IPS DF 6.9 (cell line): ENCODE measurements at places on chromosomes 3 and 15.

DNA sequence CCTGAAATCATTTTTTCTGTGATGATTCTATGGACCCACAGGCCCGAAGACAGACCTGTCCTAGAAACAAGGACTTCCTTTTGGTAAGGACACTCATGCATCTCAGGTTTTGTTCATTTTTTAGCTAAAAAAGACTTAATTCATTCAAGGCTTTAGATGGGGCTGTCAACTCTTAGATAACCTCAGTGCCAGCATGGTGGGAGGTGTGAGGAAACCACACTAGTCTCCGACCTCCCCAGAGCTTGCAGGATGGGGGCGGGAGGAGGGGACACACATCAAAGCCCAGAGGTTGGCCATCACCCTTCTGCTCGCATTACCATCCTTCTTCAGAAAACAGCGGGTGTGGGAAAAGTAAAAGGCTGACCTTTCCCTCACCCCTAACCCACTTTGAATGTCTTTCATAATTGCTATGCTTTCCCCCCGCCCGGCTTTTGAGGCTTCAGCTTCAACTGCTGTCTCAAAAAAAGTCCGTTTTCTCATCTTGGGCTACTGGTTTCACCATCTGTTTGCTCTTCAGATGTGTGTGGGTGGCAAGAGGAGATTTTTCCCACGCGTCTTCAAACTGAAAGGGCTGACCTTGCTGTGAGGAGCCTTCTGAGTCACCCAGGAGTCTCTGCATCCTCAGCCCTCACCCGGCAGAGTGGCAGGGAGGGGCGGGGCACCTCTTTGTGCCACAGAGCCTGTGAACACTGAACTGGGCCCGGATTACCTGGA, 27.6 kb upstream of the CXCR6 start:
- DNase-seq: no peak

GRCh38 chr15:95284933-95285421, 1045.5 kb upstream of the NR2F2 start:
- no peak for DNase-seq

DNA sequence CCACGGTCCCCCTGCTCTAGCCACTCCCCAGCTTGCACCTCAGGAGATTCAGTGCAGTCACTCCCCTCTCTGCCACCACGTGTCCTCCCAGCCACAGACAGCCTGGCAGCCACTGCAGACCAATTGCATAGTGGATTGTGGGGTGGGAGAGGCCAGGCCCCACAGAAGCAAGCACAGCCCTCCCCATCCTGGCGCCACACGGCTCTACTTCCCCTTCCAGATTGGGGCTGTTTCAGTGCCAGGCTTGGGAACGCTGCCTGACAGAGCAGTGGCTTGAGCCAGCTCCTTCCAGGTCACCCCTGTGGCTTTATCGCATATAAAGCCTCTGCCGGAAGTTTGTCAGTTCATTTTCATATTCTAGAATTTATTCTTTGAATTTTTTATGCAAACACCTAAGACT, 90.7 kb downstream of the TMEM266 start:
- no peak for DNase-seq

DNA sequence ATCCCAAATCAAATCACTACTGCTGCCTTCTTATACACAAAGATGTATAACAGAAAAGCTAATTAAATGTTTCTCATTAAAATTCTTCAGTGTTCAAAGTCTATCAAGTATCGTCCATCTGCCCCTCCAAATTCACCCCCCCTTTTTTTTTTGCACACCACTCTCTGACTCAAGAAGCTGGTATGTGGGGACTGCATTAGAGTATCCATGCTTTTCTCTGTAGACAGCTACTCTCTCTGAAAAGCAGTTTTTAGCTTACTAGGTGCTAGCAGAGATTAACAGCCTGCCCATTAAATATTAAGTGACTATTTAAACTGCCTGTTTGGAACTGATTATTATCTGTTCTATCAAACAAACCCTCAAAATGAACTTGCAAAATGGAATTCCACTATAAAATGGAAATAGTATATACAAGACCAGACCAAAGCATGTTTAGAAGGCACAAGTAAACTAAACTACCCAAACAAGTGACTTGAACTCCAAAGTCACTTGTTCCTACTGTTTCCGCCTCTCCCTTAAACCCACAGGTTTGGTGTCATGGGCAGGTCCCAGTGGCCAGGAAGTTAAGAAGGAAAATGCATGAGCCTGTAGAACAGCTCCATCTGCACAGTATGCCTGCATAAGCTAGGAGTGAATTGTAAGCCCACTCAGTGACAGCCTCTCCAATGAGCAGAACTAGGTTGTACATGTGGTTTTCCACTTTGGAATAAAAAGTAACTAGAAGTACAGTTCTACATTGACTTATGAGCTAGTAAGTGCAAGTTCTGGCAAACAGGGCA, 32.5 kb downstream of the GBE1 start:
- no peak for DNase-seq

DNA sequence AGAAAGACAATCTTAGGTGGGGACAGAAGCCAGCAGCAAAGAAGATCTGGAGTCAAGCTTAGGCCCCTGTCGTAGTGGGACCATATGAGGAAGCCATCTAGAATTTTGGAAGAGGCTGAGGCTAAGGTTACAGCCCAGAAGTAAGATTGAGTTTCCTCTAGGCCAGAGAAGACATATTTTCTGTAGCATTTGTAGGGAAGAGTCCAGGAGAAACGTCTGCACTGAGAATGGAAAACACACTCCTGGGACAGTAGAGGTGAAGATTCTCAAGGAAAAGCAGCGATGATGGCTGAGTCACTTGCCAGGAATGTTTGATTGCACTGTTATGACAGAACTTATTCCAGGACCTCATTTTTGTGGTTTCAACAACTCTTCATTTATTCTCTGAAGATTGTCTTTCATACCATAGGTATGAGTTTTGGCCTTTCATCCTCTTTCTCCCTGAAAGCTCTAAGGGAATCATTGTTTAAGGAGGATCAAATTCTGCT, 107.2 kb downstream of the GTPBP8 start:
- no peak for DNase-seq

DNA sequence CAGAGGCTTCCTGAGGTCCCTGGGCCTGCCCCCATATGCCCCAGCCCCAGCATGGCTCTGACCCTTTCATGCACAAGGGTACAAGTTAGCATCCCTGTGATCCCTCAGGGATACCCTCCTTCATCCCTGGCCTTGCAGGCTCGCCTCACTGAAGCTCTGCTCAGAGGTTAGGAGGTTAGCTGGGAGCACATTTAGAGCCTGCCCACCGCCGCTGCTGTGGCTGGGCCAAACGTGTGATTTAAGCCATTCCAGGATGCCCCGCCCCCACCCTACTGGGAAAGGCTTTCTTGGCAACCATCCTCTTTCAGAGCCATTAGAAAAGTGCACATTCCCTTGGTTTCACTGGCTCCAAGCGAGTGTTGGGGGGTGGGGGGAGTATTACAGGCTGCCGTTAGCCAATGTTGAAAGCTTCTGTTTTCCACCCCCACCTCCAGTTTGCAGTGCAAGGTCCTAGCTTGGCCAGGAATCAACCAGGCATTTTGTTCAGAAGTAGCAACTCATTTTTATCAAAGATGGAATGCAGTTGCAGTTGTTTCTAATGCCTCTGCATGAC, 6.3 kb upstream of the HES1 start:
- no peak for DNase-seq

GRCh38 chr15:39130556-39131379, 450.1 kb upstream of the THBS1 start:
- no peak for DNase-seq

DNA sequence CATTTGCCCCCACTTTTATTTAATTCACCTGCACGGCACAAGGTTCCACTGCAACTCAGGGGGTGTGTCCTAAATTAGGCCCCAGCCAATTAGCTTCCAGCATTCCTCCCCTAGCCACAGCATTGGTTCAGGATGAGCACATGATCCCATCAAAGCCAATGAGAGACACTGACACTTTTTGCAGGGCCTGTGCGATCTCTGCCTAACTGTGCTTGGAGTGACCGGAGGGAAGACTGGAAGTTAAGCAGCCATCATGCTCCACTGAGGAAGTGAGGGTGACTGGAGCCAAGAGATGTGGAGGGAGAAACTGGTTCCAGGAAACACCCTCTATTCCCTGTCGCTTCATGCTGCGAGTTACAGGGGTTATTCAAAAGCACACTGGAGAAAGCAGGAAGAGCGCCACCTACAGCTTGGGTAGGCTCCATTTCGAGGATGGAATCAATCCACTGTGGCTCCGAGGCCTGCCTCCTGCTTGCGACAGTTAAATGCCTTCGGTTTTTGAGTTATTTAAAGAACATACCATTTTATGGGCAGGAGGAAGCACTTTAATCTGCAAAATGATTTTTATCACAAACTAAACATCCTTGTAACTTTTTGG, 122.2 kb upstream of the WNT5A start:
- DNase-seq: peak; percentile 70

GRCh38 chr3:52771334-52771681, 568 bp upstream of the NEK4 start:
- no peak for DNase-seq

DNA sequence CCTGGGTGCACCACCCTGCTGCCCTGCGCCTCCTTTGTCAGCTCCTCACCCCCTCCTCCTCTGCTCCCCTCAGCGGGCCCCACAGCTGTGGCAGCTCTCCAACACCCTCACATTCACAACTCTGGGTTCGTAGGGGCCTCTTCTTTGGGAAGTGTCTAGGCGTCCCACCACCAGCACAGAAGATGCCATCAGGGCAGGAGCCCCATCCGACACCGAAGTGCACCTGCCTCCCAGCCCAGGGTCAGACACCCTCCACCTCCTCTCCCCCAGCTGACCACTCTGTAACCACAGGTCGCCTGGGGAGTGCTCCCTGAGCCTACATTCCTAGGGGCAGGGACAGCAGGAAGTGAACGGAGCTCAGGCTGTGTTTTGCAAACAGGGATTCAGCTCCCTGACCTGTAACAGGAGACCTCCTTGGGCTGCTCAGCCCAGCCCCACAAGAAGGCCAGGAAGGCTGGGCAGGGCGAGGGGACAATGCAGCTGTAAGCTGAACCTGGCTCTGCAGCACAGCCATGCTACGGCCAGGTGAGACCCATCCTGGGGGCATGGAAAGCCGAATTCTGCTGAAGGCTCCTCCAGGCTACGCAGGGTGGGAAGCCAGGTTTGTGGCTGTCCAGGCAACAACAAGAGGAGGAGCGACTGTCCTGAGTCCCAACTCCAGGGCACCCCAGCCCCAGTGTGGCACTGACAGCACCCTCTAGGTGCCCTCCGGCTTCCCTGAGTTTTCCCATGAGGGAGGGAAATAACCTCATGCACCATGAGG, 269.0 kb downstream of the GOLGA6L6 start:
- no peak for DNase-seq

GRCh38 chr3:31423482-31423881, 109.2 kb upstream of the STT3B start:
- no peak for DNase-seq

- DNase-seq: no peak
Observed at GRCh38 chr15:64599716-64600115, 139.3 kb downstream of the ZNF609 start.

DNA sequence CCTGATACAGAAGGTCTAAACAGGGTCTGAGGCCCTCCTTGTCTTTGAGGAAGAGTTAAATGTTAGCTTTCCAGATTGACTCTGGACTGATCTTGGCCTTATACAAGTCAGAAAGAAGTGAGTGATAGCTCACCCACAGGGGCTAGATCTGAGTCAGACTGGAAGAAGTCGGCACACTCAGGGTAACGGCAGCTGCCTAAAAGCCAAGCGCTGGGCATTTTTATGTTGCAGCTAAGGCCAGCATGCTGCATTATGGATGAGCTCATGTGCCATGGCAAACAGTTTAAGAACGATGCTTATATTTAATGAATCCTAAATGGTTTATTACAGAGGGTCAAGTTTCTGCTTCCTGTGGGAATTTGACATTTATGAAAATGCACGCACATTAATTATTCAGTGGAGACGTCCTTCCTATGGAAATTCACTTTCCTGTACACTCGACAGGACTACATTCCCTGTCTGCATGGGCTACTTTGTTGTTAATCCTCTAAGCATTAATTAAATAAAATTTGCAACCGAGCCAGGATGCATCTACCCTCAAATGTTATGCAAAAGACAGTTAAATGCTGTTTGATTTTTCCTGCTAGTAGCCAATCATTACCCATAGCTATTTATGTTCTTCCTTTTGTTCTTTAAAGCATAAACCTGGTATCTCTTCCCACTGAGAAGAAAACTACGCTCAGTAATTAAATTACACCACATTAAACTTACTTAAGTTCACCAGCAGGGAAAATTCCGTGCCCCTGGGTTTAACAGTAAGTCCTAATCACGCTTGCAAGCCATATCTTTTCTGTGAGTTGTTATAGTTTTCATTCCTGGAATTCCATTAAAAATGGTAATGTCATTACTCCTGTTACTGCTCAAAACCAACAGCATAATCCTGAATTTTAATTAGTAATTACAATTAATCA, 762.7 kb upstream of the CFAP20DC start:
- DNase-seq: no peak

DNA sequence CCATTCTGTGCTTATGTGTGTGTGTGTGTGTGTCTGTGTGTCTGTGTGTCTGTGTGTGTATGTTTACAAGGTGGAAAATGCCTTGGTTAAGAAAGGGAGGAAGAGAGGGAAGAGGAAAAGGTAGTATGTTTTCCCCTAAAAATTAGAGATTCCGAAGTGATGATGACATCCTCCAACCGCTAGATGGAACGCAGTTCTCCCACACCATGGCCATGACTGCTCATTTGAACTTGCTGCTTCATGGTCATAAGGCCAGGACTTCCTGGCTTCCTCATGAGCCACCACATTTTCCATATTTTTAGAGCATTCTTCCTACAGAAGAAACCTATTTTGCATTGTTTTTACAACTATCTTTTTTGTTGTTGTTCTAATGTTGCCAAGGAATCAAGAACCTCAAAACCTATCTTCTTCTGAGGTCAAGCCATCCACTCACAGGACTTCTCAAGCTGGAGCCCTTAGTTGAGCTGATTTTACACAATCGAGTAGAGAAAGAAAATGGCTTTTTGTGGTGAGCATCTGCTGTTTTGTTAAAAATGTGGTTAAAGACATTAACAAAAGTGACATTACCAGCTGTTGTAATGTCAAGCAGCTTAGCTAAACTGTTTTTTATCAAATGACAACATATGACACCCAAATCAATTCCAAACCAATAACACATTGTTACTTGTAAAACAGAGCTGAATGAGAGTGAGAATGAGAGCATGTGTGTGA, 1091.0 kb downstream of the FHIT start:
- no peak for DNase-seq

DNA sequence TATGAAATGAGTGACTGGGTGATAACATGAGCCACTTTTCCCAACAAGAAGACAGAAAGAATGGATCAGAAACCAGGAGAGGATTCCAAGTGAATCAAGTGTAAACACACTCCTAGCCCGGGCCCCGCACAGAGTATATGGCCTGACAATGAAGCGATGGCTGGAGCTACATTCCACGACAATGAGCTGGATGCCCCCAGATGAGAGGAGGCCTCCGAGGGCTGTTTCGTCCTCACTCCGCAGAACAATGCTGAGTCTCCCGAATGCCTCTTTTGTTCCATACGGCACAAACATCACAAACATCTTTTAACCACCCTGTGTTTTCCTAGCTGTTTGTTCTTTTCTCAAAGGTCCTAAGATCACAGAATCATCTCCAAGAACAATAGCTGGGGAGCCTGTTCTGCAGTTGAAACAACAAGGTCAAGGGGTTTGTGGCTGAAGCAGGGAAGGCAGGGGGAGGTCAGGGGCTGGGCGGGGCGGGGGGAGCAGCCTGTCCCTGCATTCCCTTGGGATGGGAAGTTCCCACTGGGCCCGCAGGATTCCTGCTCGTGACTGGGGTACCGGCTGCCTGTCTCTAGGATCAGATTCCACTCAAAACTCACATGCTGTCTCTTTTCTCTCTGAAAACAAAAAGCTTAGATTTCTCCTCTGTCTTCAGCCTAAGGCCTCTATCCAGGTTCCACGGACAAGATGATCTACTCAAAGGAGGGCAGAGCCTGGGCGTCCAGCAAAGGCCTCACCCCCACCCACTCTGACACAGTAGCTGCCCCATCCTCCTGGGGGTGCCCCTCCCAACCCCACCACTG, 151.3 kb downstream of the XXYLT1 start:
- peak; percentile 39 for DNase-seq

- no peak for DNase-seq
Observed at GRCh38 chr3:111333642-111334041, 208.4 kb upstream of the CD96 start.
